NCI-H510A treated with DMSO at 0.1 percent for 48 hours (cell line): ENCODE measurements at places on chromosomes 1 and 21.

GRCh38 chr1:119391749-119392148 is 23.2 kb downstream of the HAO2 start:
- no peak for DNase-seq

DNA sequence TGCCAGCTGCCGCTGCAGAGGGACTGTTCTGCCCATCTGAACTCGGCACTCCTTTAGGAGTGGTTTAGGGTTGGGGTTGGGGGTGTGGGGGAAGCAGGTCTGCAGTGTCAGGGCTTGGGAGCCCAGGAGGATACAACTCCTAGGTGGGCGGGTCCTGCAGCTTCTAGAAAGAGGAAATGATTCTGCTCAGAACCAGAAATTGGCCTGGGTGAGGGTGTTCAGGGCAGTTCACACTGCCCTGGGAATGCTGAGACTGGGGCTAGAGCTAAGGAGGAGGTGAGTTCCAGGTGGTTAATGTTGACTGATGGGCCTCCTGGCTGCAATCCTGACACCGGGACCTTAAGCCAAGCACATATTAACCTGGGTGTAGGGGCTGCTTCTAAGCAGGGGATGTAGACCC is 4.8 kb upstream of the SLC26A9 start:
- no peak for DNase-seq

DNA sequence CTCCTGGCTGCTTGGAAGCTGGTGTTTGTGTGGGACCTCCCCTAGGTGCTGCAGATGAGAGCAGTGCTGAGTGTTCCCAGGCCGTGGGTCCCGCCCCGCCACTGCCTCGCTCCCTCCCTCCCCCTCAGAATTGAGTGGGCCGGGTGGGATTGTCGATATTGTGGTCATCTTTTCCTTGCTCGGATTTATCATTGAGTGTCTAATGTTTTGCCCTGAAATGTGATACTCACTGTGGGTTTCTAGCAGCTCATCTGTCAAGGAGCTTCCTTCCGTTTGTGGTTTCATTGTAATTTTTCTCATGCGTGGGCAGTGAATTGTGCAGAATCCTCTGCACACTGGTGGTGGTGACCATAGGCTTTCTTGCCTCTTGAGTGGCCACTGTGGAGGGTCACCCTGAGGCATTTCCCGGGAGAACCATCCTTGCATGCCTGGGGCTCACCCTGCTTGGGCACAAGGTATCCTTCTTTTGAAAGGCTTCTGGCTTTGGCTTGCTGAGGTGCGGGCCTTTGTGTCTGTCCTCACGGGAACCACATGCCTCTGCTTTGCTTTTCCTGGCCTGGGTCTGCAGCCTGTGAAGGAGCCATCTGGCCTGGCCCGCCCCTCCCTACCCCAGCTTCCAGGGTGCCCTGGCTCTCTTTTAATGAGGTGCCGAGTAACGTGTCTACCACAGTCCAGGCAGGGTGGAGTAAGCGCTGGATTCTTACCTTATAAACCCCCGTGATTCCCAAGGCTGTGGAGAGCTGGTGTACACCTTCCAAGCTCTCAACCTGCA is 25.6 kb downstream of the SLX9 start:
- no peak for DNase-seq

DNA sequence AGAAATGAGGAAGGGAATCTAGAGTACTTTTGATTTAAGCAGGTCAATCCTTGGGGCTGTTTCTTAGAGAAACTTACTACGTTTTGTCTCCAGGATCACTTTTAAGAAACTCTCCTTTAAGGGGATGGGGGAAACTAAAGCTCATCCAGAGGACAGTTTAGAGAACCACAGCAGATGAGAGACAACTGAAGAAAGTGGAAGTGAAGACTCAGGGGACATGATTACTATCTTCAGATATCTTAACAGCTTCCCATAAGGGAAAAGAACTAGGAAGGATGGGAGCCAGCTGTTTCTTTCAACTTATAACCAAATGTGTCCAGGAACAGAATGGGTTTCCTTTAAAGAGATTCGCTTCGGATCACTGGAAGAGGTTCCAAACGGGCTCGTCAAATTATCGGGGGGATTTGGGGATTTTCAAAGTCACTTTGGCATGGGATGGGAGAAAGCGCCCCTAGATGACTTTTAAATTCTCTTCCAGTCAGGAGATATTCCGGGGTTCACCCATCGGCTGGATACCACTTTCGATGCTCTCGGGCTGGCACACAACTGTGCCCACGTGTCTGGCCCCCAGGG is 1.2 kb downstream of the SCMH1 start:
- DNase-seq = peak; percentile 77

- no peak for DNase-seq
Observed at GRCh38 chr21:34974162-34974981, 74.7 kb downstream of the RUNX1 start.

GRCh38 chr1:236800002-236800620 is 5.0 kb downstream of the MTR start:
- no peak for DNase-seq
